ENCODE measurements at places on chromosomes 6 and 20.
A peak's percentile ranks its signal among the peaks of the same experiment; 100 is the strongest.

DNA sequence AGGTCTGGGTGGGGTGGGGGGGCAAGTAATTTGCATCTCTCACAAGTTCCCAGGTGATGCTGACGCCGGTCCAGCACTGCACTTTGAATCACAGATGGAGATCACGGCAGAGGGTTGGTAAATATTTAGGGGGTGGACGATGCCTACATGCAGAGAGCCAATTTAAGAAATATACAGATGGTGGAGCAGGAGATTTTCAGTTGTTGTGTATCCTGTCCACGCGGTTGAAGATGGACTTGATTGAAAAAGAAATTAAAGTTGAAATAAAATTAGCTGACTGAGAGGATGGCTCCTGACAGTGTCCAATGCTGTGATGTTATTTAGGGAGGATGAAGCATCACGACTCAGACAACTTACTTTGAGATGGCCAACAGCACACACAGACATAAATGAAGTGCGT lies 74.6 kb downstream of the PHACTR3 start:
- DNase-seq = no peak

- no peak for DNase-seq
Observed at GRCh38 chr6:120103618-120104017, 754.1 kb upstream of the MAN1A1 start.

GRCh38 chr20:51460569-51461265 lies 81.8 kb downstream of the NFATC2 start:
- DNase-seq = no peak

DNA sequence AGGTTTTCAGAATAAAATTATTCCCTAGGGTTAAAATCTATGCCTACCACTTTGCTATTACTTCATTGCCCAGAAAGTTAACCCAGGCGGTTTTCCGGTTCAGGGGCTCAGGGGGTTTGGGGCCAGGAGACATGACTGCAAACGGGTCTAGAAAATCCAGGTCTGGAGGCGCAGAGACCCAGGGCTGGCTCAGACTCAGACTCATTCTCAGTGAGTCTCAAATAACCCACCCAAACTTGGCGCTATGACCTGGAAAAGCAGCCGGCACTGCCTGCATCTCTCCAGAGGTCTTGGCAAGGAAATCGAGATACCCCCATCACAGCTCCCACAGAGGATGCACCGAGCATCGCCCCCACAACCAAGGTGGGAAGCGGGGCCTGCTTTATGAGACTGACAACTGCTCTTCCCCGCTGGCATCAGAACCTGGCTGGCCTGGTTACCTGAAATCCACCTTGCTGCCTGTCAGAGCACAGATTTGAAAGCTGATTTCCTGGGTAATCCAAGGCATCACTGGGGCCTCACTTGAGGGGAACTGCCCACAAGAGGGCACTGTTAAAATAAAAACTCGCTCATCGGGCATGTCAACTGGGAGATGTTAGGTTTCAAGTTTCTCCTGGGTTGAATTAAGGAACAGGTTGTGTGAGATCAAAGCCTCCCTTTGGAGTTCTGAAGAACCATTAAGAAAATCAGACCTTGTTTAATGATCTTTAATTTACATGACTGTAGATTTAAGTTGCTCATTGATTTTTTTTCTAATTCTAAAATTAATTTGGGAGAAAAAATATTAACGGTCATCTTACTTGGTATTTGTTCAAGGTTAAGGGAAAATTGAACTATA lies 55.1 kb downstream of the KIF16B start:
- DNase-seq = no peak

DNA sequence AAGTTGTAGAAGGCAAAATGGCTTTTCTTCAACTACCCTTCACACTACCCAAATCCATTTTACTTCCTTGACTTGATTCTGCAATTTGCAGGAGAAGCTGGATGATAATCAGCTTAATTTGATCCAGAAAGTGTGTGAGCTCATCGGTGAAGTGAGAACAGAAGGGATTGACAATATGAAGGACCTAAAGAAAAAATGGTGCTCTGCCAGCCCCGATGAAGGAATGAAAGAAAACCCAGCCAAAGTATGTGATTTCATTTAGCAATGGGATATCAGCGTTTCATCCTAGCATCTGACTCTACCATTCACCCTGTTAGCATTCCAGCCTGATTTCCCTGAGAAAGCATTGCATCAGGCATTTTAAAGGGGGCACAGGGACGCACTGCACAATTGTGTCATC lies 41.5 kb downstream of the CD164 start:
- no peak for DNase-seq

DNA sequence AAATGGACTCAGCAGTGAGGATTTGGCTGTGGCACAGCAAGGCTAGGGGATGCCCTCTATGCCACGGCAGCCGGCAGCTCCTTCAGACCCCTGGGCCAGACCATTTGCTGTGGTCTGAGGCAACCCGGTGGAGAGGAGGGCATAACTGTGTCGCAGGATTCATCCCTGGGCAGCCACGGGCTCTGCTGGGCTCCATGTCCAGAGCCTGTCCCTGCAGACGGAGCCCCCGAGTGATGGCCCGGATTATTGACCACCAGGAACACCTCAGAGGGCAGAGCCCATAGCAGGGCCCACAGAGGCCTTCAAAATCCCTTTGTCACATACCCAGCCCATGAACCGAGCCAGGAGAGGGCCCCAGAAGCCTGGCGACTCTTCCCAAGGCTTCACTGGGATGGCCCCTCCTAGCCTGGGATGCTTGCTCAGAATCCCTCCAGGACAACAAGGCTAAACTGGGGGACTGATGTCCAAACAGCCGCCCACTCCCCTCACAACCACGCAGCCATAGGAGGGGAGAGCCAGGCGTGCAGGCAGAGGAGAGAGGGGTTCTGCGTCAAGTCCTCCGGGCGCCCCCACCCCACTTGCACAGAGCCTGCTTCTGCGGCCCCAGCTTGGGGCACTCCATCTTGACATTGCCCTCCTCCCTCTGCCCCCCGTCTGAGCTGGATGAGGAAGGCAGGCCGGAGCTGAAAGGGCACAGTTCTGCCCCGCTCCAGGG lies 68.2 kb upstream of the AFDN start:
- DNase-seq = no peak

- DNase-seq = no peak
Observed at GRCh38 chr6:12296255-12296573, 6.1 kb downstream of the EDN1 start.

DNA sequence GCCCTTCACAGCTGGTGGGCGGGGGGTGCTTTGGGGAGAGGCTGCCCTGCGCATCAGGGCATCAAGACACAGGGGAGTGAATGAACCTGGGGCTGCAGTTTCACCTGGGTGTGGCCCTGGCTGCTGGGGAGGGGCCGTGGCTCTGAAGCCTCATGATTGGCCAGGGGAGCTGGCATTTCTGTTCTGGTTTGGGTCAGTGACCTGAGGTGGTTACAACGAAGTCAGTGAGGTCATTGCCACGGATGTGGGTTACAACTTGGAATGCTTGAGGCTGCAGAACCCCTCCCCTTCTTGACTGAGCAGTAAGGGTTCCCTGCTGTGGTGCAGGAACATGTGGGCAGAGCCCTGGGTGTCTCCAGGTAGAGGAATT lies 3.0 kb downstream of the TCEA2 start:
- no peak for DNase-seq

DNA sequence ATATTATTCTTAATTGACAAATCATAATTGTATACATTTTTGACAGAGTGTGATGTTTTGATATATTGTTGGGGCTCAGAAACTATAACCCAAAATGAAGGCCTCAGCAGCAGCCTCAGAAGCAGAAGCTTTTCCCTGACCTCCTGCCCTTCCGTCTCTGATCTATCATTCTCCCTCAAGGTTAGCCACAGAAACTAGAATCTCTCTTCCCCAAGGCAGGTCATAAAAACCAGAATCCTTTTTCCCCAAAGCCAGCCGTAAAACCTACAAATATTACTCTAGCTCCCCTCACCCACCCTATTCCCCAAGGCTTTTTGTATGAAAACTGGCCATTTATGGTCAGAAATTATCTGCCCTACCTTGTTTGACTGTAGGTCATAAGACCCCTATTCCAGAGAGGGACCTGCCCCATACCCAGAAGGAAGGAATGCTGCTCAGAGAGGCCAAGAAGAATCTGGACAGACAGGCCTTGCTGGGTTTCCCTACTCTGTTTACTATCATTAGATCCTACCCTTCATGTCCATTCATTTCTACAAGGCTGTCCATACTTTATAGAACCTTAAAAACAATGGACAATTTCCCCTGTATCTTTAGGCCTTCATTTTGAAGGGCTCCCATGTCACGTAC lies 14.5 kb downstream of the OR2B2 start:
- DNase-seq = no peak

- DNase-seq = no peak
Observed at GRCh38 chr6:47454713-47455396, 22.7 kb upstream of the CD2AP start.

DNA sequence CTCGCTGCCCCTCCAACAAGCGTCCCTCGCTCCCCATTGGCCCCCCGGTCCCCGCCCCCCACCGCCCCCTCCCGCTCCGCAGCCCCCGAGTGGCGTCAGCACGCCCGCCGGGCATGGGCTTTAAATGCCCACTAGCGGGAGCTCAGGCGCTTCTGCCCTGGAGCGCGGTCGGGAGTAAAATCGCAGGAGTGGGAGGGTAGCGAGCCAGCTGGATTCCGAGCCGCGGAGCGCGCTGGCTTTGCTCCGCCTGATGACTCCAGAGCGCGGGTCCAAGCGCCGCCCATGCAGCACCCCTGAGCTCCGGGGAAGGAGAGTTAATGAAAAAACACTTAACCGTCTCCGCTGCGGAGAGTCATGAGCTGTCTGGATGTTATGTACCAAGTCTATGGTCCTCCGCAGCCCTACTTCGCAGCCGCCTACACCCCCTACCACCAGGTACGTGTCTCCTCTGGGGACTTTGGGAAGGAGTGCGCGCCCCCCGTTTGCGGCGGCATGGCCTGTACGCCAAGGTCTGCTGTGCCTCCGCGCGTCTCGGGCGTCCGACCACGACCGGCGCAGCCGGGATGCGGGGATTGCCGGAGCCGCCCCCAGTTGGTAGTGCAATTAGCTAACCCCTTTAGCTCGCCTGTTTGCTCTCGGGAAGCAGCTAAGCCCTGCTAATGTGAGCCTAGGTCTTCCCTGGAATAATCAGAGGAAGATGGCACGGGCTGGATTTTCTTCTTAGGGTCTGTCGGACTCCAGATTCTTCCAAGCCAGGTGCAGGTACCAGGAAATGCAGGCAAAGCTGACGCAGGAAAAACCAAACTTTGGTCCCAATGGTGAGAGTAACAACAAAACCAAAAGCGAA lies at the start of gene VGLL2:
TSS of gene VGLL2 (plus strand) at position 149 of the 847 bp plus-strand sequence. CDS start at position 355, 206 bp downstream.
- no peak for DNase-seq

GRCh38 chr20:34536798-34537394 lies 20.7 kb downstream of the DYNLRB1 start:
- DNase-seq = peak; percentile 49

- DNase-seq = no peak
Observed at GRCh38 chr6:167580619-167580911, 246.1 kb upstream of the AFDN start.

Data from hematopoietic multipotent progenitor cell treated with erythropoietin and hydrocortisone succinate and interleukin-3 and kit ligand, for 15 days (in vitro differentiated cells).